NCI-H2081 (cell line): ENCODE measurements at places on chromosomes 12 and 14.

- no peak for DNase-seq
These were observed 207.0 kb upstream of the GARIN2 start for GRCh38 chr14:66982247-66982646.

DNA sequence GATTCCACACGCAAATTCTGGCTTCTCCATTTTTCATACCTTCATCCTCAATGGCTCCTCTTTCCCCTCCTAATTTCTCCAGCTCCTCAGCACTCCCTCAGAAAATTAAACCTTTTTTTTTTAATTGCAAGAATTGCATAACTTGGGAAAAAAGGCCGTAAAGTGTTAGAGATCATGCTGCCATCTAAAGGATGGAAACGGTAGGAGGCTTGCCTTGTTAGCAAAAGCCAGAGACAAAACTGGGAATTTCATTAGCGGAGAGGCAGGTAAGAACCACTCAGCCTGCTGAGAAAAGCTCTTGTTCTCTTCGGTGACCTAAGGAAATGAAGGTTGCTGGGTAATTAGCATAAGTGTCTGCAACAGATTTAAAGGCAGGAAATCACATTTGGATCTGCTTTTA, 204.3 kb downstream of the AEBP2 start:
- peak; percentile 23 for DNase-seq

DNA sequence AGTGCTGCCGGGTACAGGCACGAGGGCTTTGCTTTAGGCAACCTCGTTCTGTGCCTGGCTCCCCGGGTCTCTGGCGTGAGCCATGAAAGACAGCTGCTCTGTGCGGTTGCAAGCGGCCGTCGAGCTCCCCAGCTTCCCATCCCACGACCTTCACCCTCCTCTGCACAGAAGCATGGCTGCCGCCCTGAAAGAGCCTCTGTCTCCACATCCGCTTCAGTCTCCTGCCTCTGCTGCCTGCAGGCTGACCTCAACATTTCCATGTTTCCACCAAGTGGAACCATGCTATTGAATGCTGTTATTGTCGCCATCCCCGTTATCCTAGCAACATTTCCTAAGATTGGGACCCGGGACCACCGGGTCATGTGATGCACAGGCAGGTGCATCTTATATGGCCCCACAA, 57.1 kb downstream of the KDM2B start:
- DNase-seq = no peak

DNA sequence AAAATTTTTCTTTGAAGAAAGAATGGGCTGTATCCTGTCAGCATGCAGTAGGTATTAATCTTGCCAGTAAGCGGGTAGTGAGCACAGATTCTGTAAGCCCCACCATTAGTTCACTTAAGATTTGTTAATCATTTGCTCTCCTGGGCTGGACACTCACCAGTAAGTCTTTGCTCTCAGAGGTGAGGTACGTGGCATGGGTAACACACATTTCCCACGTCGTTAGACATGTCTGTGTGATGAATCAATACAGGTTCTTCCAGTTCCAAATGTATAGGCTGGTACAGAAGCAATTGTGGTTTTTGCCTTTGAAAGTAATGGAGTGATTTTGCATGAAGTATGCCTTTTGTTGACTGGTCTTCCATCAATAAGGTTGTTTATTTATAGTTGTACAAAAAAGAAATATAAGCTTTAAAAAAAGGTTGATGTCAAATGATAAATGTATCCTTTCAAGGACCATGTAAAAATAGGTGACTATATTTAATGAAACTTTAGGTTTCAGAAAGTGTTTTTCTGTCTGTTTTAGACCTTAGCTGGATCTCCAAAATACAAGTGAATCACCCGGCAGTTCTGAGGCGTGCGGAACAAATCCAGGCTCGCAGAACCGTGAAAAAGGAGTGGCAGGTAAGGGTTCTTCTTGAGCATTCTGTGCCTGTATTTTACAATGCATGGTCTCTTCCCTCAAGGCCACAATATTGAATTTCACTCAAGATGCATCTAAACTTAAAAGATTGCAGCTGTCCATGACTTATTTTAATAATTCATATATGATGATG, 45.5 kb downstream of the DERA start:
- no peak for DNase-seq

- no peak for DNase-seq
These were observed 23.7 kb downstream of the PLXNC1 start for GRCh38 chr12:94172031-94172430.
